Fibroblast of skin of left biceps (primary cell): ENCODE measurements at places on chromosomes 2 and 18.

- no peak for DNase-seq
Measured at GRCh38 chr2:210762604-210763588, 206.5 kb downstream of the CPS1 start.

GRCh38 chr2:211611061-211611518 lies 927.5 kb downstream of the ERBB4 start:
- DNase-seq: no peak

DNA sequence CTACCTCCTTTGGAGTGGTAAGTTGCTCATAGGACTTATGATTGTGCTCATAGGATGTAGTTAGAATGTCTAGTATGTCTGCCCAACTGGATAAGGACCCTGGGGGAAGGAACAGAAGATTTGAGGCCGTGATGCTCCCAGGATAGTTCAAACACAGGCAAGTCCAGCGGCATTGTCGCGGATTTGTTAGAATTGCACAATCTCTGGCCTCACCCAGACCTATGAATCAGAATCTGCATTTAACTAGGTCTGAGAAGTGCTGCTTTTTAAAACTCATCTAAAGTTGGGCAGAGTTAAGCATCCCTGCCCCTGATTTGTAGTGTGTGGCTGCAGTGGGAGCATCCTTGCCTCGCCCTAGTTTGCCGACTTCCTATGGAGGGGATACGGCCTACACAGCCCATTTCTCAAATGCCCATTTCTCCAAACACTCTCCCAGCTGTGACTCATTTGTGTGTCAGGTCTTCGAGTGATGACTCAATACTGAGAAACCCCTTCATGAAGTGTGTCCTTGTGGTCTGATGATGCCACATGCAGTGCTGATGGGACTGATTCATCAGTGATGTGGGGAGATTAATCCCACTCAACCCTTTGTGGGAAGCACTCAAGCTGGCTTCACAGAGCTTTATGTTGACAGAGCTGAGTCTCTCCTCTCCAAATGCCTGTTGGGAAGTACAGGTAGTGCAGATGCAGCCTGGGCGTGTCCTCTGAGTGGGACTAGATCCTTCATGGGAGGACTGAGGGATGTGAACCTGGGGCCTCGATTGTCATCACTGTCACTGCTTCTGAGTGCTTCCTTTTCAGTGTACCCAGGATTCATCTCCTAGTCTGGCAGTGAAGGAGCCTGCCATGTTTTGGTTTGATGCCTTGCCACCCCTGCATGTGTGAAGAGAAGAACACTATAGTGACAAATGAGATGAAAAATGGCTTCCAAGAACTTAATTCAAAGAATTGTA lies 18.7 kb downstream of the SMIM21 start:
- DNase-seq: peak; percentile 93

DNA sequence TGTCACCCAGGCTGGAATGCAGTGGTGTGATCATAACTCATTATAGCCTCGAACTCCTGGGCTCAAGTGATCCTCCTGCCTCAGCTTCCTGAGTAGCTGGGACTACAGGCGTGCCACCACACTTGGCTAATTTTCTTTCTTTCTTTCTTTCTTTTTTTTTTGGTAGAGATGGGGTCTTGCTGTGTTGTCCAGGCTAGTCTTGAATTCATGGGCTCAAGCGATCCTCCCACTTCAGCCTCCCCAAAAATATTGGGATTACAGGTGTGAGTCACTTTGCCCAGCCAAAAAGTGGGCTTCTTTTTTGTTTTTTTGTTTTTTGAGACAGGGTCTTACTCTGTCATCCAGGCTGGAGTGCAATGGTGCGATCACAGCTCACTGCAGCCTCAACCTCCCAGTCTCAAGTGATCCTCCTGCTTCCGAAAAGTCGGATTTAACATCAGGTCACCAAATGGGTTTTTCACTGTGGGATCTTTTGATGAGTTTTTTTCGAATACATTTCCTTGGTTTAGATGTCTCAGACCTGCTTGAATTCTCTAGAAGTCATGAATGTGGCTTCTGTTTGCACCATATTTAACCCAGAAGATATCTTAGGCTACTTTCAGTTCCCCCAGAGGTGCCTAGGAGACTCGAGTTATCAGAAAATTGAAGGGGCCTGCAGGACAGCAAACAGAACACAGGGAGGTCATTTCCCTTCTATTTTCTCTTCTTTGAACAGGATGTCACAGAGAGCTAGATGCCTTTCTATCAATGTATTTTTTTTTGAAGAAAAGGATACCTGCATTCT lies 8.9 kb downstream of the RAB31 start:
- no peak for DNase-seq

DNA sequence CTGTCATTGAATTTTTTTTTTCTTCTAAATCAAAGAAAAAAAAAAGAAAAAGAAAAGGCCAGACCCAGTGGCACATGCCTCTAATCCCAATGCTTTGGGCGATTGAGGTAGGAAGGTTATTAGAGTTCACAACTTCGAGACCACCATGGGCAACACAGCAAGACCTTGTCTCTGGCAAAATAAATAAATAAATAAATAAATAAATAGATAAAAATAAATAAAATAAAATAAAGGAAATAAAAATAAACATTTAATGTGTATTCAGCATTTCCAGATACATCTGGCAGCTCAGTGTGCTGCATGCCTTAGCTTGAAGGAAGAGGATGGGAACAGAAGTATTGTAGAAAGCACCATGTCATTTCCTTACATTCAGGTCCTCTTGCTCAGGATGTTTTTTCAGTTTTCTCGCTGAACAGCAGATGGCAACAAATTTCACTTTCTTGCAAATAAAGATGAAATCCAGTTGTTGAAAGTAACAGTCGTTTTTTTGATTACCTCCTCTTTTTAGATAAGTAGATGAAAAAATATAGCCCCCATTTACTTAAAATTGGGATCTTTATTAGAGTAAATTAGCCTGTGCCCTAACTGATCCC lies 25.7 kb upstream of the FAM178B start:
- DNase-seq: peak; percentile 31

GRCh38 chr18:3332376-3332775 lies 70.4 kb downstream of the MYL12B start:
- DNase-seq: no peak

DNA sequence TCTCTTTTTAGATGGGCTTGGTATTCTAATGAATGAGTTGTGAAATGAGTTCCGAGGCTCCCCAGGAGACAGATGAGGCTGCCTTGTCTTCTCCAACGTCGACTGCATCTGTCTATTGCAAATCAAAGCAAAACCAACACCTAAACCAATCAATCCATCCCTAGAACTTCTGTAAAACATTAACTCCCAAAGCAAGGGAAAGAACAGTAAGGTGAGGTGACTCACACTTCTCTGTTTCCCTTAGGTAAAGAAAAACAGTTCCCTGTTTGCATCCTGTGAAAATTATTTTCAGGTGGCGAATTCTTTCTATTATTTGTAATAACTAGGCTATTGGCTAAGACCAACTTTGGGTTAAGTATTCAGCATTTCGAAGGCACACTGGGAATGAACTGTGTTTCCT lies 249.4 kb downstream of the EPHA4 start:
- DNase-seq: no peak

- no peak for DNase-seq
Measured at GRCh38 chr2:101625387-101625786, 72.1 kb upstream of the MAP4K4 start.

DNA sequence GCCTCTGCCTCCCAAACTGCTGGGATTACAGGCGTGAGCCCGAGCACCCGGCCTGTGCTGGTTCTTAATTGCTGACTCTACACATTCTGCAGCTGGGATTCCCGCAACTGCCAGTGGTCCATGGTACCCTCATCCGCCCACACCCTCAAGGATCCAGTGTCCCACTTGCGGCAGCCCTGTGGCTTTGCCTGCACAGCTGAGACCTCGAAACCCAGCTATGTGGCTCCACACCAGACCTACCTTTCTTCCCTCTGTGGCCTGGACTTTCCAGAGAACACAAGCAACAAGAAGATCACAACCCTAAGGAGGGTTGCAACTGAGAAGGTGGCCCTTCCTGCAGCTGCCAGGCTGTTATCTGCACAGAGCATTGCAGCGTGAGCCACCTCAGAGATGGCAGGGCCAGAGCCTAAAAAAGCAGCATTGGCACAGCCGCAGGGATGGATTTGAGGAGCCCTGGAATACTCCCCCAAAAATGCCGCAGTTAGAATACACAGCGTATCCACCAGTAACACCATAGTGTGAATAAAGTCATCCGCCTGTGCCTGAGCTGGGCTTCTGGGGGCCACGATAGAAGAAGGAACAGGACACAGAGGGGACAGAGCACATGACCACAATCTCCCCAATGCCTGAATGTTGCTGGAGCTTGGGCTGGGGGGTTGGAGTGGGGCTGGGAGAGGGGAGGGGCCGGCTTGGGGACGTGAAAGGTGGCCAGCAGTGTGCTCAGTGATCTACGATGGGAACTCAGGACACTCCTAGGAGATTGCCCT lies 1.9 kb downstream of the GPR55 start:
- DNase-seq: no peak

- no peak for DNase-seq
Measured at GRCh38 chr2:60577682-60578283, 24.3 kb upstream of the BCL11A start.

GRCh38 chr2:11873356-11874154 lies 127.1 kb downstream of the LPIN1 start:
- DNase-seq: peak; percentile 77

DNA sequence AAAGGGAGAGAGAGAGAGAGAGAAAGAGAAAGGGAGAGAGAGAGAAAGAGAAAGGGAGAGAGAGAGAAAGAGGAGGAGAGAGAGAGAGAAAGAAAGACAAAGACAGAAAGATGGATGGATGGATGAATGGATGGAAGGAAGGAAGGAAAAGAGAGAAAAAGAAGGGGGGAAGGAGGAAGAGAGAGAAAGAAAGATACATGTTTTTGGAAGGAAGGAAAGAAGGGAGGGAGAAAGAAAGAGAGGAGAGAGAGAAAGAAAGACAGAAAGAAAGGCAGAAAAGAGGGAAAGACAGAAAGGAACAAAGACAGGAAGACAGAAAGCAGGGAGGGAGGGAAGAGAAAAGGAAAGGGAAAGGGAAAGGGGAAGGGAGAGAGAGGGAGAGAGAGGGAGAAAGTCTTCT lies 51.6 kb downstream of the RNU4ATAC start:
- DNase-seq: no peak

DNA sequence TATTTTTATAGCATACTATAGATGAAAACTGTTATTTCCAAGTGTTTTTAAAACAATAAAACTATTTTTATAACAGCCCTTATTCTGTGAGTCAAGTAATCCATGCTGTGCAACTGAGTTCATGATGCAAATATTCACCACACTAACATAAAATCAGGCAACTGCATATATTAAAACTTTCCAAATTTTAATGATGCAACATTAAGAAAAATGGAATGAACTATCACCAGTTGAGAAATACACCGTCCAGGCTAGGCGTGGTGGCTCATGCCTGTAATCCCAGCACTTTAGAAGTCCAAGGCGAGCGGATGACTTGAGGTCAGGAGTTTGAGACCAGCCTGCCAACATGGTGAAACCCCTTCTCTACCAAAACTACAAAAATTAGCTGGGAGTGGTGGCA lies 114.5 kb downstream of the CDH2 start:
- DNase-seq: peak; percentile 52
